ENCODE measurements at places on chromosomes 4 and X.

DNA sequence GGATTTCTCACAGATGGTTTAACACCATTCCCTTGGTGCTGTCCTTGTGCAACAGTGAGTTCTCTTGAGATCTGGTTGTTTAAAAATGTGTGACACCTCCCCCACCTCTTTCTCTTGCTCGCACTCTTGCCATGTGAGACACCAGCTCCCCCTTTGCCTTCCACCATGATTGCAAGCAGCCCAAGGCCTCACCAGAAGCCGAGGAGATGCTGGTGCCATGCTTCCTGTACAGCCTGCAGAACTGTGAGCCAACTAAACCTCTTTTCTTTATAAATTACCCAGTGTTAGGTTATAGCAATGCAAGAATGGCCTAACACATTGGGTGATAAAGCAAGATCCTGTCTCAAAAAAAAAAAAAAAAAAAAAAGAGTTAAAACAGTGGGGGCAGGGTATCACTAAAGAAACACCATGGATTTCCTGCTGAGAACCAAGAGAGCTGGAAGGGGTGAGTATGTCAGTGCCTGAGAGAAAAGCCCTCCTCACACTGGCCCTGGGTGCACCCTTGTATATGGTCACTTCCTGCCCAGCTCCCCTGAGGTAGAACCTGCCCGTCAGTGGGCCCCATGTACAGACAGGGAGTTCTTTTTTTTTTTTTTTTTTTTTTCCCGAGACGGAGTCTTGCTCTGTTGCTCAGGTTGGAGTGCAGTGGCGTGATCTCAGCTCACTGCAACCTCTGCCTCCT is 46.4 kb downstream of the APOO start:
- DNase-seq: no peak

GRCh38 chrX:40647307-40648197 is at the start of gene CXorf38:
TSS of gene CXorf38 (minus strand) at chrX:40647561. CDS start at chrX:40647520, 41 bp downstream.
- DNase-seq: peak; percentile 89

- DNase-seq: peak; percentile 32
Measured at GRCh38 chr4:40124690-40125089, 68.0 kb downstream of the N4BP2 start.

GRCh38 chrX:25004485-25005032 is 11.2 kb downstream of the ARX start:
- DNase-seq: no peak

- no peak for DNase-seq
Measured at GRCh38 chr4:138045036-138045435, 197.1 kb downstream of the SLC7A11 start.

GRCh38 chrX:154661170-154661569 is 7.8 kb upstream of the CTAG2 start:
- no peak for DNase-seq

GRCh38 chrX:124725502-124725901 is 379.1 kb downstream of the SH2D1A start:
- no peak for DNase-seq

Measured in CD4-positive, alpha-beta T cell treated with Interleukin-15 for 4 hours (primary cell).